ENCODE measurements at places on chromosomes 4 and X. TPM values are rescaled to one million over a fixed set of nuclear protein-coding genes. Genes with fewer than 3 reads are reported as not detected.

DNA sequence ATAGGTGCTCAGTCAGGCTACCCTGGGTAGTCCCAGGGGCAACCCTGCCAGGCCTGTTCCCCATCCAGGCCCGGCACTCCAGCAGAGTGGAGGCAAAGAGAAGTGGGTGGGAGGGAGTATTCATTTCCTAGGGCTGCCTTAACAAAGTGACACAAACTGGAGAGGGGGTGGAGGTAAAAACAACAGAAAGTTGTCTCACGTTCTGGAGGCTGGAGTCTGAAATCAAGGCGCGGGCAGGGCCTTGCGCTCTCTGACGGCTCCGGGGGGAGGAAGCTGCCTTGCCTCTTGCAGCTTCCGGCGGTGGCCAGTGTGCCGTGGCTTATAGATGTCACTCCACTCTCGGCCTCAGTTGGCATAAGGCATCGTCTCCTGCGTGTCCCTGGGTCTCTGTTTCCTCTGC lies 90.8 kb downstream of the DCTD start:
- no peak for DNase-seq

GRCh38 chr4:77481856-77482255 lies 123.8 kb upstream of the CXCL13 start:
- no peak for DNase-seq

DNA sequence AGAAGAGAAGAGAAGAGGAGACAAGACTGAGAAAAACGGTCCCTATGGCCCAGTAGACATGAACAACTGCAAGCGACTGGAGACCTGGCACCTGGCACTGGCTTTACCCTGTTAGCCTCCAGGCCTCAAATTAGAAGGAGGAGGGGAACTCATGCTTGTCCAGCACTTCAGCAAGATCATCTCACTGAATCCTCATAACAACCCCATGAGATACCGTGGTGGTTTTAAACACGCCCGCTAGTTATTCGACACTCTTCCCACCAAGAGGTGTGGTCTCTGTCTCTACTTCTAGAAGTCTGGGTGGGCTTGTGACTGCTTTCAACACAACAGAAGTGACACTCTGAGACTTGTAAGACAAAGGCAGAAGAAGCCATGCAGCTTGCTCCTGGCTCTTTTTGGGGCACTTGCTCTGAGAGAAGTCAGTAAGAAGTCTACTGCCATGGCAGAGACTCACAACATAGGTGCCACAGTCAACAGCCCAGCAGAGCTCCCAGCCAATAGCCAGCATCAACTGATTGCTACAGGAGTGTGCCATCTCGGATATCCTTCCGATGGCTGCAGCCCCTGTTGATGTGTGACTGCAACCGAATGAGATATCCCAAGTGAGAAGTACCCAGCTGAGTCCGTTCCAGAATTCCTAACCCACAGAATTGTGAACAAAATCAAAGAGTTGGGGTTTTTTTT lies 34.0 kb upstream of the BCOR start:
- no peak for DNase-seq

Gene SUPT20HL1
- not detected for total RNA-seq

Gene SCD5
- total RNA-seq = 50.4 TPM

Data from pulmonary artery endothelial cell (primary cell).